CD4-positive, alpha-beta T cell treated with Interleukin-12 subunit alpha and Interleukin-12 subunit beta, for 1 hour (primary cell): ENCODE measurements at places on chromosomes 3 and 15.

DNA sequence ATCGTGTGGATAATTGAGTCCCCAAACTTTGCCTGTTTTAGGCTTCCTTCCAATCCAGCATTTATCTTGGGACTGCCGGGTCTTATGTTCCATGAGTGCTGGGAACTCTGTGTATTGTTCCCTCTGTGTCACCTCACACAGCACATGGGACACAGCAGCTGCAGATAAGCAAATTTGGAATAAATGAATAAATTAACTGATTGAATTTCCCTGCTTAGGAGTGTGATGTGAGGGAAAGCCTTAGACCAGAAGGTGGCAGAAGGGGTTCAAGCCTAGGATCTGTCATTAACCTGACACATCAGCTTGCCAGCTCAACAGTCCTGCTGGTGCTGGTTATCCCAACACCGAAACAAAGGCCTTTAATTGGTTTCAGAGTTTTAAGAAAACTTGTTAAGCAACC is 114.3 kb downstream of the OXSM start:
- DNase-seq = no peak

- no peak for DNase-seq
These were observed 4.8 kb upstream of the CCDC174 start for GRCh38 chr3:14646589-14647413.

- DNase-seq = peak; percentile 12
These were observed 24.3 kb upstream of the SUCLG2 start for GRCh38 chr3:67678665-67679064.

- no peak for DNase-seq
These were observed 67.7 kb downstream of the SCAPER start for GRCh38 chr15:76837474-76837873.

- peak; percentile 5 for DNase-seq
These were observed 44.6 kb downstream of the SLC12A1 start for GRCh38 chr15:48250640-48251076.

GRCh38 chr3:134347551-134347950 is 26.7 kb downstream of the AMOTL2 start:
- no peak for DNase-seq

GRCh38 chr3:49484471-49484870 is 14.4 kb downstream of the DAG1 start:
- no peak for DNase-seq

DNA sequence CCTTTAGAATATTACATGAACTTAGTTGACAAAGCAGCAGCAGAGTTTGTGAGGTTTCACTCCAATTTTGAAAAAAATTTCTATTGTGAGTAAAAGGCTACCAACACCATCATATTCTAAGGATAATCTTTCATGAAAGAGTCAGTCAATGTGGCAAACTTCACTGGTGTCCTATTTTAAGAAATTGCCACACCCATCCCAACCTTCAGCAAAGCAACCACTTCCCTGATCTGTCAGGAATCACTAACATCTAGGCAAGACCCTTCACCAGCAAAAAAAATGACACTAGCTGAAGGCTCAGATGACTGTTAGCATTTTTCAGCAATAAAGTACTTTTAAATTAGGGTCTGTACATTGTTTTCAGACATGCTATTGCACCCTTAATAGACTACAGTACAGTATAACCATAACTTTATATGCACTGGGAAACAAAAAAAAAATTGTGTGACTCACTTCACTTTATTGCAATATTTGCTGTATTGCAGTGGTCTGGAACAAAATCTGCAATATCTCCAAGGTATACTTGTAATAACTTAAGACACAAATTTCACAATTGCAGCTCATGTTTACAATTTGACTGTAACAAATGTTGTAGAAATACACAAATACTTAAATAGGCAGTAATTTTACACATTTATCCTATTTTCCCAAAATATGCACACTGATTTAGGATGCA is 38.9 kb upstream of the ALCAM start:
- DNase-seq = no peak

GRCh38 chr3:129605922-129606635 is 397 bp downstream of the PLXND1 start:
- peak; percentile 9 for DNase-seq

GRCh38 chr3:123375014-123375940 is 73.6 kb downstream of the ADCY5 start:
- no peak for DNase-seq

DNA sequence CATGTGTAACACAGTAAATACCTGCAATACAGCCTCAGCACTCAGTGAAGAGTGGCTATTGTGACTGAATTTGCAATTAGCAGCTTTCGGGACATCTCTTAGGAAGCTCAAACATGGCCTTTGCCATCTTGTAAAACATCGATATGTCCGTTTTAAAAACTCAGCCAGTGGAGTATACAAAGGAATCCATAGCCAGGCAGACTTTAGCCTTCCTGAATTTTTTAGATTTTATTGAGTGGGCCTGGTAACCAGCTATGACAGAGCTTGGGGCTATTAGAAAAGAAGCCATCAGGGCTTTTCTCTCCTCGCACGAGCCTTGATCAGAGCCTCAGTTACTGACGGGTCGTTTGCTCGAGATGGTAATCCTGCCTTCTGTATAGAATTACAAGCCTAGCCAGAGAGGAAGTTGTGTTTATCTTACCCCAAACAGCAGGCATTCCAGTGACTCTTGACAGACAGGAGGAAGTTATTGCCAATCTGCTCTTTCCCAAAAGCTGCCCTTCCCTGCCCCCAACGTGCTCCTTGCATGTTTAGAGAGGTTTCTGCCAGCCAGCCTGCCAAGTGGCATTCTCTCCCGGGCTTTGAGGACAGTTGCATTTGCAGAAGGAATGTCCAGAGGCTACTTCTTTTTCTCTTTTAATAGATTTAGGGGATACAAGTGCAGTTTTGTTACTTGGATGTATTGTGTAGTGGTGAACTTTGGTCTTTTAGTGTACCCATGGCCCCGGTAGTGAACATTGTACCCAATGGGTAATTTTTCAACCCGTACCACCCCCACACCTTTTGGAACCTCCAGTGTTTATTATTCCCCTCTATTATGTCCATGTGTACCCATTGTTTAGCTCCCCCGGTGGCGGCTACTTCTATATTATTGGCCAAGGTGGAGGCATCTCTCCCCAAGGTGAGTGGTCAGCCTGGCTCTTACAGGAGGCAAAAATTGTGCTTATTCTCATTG is 40.6 kb downstream of the ITPR1 start:
- DNase-seq = no peak

- DNase-seq = no peak
These were observed 10.7 kb downstream of the ACAN start for GRCh38 chr15:88813960-88814359.

- DNase-seq = no peak
These were observed 114.8 kb upstream of the COL8A1 start for GRCh38 chr3:99523431-99524127.

- no peak for DNase-seq
These were observed 29.2 kb downstream of the TMOD2 start for GRCh38 chr15:51780636-51781035.

DNA sequence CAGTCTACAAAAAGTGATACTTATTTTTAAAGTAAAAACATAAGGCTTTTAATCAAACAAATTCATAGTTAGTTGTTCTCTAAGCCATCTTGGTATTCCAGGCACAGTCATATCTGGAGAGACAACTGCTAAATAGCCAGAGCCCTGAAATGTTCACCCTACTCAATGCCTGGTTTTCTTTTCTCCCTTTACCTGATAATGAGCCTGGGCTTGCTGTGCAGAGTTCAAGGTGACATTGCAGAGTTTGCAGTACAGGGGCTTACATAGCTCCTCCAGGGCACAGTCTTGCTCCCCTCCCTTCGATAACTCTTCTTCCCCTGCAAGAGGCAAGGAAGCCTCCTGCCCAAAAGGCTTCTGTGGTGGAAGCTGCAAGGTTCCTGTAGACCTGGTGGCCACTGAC is 4.3 kb downstream of the ZMAT3 start:
- no peak for DNase-seq

DNA sequence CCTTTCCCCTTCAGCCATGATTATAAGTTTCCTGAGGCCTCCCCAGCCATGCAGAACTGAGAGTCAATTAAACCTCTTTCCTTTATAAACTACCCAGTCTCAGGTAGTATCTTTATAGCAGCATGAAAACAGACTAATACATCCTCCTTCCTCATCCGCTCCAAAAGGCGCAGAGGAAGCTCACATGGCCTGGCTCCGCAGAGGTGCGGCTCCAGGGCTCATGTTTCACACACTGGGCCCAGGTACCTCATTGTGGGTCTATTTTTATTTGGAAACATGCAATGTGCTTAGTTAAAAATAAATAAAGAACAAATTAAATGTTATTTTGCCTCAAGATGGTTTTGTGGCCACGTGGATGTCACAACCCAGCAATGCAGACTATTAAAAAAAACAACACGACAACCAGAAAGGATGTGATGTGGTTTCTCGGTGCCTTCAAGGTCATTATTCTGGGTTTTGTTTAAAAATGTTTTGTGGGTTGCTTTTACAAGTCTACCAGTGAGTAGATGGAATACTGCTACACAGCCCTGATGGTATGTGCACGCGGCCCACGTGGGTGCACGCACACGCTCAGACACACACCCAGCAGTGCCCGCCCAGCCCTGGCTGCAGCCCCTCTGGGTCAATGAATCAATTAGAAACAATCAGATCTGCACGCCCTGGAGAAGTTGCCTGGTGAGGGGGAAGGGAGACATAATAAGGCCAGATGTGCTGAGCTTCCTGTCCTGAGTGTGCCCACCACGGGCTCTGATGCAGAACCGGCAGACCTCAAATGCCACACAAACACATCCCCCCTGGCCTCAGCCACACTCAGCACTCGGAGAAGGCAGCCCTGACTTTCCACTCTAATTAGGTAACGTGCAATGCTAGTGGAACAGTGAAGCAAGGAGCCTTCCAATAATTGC is 140.1 kb downstream of the ADAMTS17 start:
- peak; percentile 5 for DNase-seq

- DNase-seq = no peak
These were observed 625.6 kb upstream of the NAALADL2 start for GRCh38 chr3:174233511-174233910.

GRCh38 chr3:28502397-28502937 is 153.8 kb upstream of the AZI2 start:
- DNase-seq = no peak

- no peak for DNase-seq
These were observed 31.0 kb upstream of the FAM3D start for GRCh38 chr3:58697561-58697960.

- DNase-seq = no peak
These were observed 40.0 kb downstream of the ATP2C1 start for GRCh38 chr3:130933801-130934345.

- DNase-seq = no peak
These were observed 18.6 kb downstream of the FAM174B start for GRCh38 chr15:92636908-92637481.

- no peak for DNase-seq
These were observed 78.4 kb upstream of the LIMD1 start for GRCh38 chr3:45515999-45516725.

- peak; percentile 35 for DNase-seq
These were observed 21.6 kb downstream of the B4GALT4 start for GRCh38 chr3:119219069-119219468.

- no peak for DNase-seq
These were observed 3.5 kb upstream of the CCDC9B start for GRCh38 chr15:40344217-40344616.

GRCh38 chr15:38354315-38354929 is 99.5 kb upstream of the FAM98B start:
- peak; percentile 63 for DNase-seq

DNA sequence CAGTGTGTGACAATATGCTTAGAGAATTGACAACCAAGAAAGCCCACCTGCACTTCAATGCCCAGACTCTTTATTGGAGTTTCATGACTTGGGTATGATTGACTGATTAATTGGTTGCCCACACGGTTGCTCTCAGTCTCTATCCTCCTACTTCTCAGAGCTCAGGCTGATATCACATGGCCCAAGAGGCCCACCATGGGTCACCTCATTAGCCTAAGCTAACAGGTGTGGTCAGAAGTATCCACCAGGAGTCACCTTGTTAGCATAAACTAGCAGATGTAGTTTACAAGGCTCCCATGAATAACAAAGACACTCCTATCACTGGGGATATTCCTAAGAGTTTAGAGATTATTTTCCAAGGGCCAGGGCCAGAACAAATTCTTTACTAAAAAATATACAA is 120.2 kb upstream of the MBNL1 start:
- DNase-seq = no peak

GRCh38 chr15:31407851-31408250 is 81.2 kb downstream of the KLF13 start:
- no peak for DNase-seq

DNA sequence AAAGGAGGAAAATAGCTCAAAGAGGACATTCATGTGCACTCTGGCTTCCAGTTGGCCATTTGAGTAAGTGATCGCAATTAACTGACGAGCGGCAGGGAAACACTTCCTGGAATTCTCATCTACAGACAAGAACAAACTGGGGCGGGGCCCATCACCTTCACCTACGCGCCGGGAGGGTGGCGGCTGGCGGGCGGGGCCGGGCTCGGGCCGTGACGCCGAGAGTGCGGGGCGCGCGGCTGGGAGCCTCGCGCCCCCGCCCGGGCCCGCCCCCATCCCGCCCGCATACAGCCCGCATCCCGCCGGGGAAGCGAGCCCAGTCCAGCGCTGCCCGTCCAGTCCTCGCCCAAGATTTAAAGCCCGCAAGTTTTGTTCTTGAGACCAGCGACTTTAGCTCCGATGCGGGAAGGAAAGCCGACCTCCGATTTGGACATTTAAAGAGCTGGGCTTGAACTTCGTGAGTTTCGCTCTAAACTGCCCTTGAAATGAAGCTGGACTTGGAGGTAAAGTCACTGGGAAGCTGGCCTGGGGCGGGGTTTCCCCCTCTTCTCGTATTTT is at the start of gene B3GNT5:
Gene B3GNT5 (plus strand): TSS at position 281 of the 555 bp plus-strand sequence. CDS start 16,546 bp downstream, outside the sequence.
- peak; percentile 24 for DNase-seq

GRCh38 chr15:37045859-37046740 is 54.2 kb downstream of the MEIS2 start:
- DNase-seq = no peak

GRCh38 chr3:88298189-88298588 is 148.4 kb downstream of the C3orf38 start:
- DNase-seq = no peak

GRCh38 chr15:59587085-59587826 is 24.3 kb upstream of the GCNT3 start:
- DNase-seq = no peak

GRCh38 chr15:44295750-44296431 is 7.4 kb downstream of the GOLM2 start:
- DNase-seq = no peak

- DNase-seq = no peak
These were observed 15.7 kb upstream of the AEN start for GRCh38 chr15:88605189-88606069.

DNA sequence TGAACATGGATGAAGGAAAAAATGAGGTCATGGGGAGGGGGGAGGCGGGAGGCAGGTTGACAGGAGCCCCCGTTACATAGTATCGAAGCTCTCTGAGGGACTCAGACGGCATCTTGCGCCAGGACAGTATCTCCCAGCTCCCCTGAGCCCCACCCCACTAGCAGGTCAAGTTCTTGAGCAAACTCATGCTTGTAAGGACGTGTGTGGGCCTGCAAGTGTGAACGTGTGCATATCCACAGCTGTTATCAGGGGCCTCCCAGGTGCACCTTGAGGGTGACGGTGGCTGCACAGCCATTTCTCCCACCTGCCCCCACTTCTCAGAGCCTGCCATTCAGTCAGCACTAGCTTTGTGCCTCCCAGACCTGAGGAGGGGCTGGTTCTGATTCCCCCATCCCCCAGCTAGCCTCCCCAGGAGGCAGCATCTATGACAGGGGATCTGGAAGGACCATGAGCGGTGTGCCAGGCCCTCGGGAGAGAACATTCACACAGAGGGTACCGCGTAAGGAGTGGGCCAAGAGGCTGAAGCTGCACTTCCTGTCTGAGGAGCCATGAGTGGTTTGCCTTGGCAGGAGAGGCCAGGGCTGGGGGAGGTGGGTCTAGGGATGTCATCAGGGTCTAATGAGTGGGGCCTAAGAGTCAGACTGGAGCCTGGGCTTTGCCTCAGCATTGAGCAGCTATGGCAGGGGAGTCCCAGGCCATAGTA is 2.9 kb downstream of the SEMA3F start:
- DNase-seq = no peak
